ENCODE measurements at places on chromosomes 12 and 14.

GRCh38 chr12:107891967-107892366, 117.5 kb downstream of the ASCL4 start:
- DNase-seq: no peak

- DNase-seq: peak; percentile 51
These were observed 22.5 kb upstream of the NKX2-8 start for GRCh38 chr14:36604757-36605505.

DNA sequence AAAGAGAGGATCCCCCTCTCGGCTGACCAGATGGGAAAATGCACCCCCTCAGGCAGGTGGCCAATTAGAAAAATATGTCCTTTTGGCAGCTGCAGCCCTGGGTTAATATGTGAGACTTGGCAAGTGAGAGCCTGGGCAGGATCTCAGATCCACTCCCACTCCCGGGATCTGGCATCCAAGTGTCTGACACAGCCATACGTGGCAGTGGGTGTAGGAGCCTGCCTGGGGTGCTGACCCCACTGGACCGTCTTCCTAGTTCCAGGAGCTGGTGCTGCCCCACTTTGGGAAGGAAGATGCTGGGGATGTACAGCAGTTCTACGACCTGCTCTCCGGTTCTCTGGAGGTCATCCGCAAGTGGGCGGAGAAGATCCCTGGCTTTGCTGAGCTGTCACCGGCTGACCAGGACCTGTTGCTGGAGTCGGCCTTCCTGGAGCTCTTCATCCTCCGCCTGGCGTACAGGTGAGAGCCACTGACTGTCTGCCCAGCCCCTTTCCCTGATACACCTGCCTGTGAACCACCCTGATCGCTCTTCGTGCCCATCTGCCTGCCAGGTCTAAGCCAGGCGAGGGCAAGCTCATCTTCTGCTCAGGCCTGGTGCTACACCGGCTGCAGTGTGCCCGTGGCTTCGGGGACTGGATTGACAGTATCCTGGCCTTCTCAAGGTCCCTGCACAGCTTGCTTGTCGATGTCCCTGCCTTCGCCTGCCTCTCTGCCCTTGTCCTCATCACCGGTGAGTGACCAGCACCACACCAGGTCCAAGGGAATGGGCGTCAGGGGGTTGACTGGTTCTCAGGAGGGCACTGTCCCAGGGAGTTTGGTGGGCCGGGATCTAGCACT, 5.8 kb downstream of the NR4A1 start:
- DNase-seq: no peak

- no peak for DNase-seq
These were observed 173.8 kb downstream of the SYNE2 start for GRCh38 chr14:64026600-64026999.

DNA sequence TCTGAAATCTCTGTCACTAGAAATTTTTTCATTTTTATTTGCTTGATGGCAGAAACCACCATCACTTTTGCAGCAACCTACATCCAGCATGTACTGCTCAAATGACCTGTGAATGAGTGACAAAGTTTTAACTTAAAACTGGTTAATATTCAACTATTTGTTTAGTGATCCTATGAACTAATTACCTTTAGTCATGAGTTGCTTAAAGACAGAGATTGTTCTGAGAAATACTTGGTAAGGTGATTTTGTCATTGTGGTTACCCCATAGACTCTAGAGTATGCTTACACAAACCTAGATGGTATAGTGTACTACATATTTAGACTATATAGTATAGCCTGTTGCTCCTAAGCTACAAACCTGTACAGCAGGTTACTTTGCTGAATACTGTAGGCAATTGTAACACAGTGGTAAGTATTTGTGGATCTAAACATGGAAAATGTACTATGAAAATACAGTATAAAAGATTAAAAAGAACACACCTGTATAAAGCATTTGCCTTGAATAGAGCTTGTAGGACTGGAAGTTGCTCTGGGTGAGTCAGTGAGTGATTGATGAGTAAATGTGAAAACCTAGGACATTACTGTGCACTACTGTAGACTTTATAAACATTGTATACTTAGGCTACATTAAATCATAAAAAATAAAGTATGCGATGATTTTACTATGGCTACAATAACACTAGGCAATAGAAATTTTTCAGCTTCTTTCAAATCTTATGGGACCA, 256.6 kb upstream of the PPFIA2 start:
- DNase-seq: no peak

DNA sequence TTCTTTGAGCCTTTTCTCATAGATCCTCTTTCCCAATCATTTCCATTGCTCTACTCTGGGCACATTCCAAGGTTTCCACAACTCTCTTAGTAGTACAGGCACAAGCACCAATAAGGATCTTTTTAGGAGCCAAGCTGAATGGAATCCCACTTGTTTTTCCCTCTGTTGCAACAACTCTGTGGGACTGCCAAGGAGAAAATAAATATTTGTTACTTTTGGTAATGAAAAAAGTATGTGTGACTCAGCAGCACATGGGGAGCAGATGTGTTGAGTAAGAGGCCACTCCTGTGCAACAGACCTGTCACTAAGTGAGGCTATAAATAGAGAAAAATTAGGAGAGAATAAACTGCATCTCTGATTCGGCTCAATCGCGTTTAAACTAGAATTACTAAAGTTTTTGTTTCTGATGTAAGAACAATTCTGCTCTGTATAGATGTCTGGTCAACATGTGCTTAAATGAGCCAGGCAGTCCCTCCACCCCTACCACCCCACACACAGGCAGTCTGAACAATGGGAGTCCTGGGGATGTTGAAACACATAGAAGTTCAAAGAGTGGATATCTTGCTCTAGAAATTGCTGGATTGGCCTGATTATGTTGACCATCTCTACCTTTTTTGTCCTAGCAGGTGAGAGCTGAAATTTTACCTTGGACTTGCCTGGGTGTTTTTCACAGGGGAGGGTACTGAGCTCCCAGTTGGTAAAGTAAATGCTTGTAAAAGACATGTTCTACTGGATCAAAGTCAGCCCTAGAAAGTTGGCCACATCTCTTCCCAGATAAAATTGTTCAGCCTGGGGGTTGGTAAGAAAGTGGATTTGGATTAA, 244.3 kb upstream of the NOVA1 start:
- DNase-seq: no peak

GRCh38 chr12:14975457-14975856, 2.6 kb downstream of the PDE6H start:
- DNase-seq: no peak

GRCh38 chr12:54725233-54725843, 77.2 kb upstream of the DCD start:
- no peak for DNase-seq

- DNase-seq: peak; percentile 38
These were observed 507 bp upstream of the CD9 start for GRCh38 chr12:6199531-6200255.

DNA sequence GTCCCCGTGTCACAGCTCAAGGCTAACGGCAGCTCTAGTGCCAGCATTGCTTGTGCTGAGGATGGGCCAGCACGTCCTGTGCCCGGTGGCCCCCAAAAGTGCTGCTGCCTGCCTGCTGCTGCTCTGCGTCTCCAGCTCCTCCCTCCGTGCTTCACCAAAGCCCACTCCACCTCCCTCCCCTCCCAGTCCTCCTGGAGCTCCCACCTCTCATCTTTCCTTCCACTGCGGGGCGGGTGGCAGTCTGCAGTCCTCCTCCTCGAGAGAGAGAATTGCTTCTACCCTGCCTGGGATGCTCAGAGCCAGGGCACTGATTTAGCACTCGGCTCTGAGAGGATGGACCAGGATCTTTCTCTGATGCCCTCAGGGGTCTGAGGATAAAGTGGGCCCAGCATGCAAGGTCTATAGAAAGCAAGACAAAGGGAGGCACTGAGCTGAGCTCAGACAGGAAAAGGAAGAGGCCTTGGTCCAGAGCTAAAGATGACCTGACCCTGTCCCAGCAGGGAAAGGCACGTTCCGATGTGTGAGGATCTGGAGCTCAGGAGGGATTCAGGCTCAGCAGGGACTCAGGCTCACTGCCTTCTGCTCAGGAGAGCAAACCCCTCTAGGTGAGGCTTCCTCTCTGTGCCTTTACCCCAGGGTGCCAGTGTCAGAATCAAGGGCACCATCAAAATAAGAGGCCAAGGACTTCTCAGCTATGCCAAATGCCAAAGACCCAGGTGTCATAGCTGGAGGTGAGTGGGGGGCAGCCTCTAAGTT, 113.1 kb upstream of the FKBP4 start:
- DNase-seq: no peak

DNA sequence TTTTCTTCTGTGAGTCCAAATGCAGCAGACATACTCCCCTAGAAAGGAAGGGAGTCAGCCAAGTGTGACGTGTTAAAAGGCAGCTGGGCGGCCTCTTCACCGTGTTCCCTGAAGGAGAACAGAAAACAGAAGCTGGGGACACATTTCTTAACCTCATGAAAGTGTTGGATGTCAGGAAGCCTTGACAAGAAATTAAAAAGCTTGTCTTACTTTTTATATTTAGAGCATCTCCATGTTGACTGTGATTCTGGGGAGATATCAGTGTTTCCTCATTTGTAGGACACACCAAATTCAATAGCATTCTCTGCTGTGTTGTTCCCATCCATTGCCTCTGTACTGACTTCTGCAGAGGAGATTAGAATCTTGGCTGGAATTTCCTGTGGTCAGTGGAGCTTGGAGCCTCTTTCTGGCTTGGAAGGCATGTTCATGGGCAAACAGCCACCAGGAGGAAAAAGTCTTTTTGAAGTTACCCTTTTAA, 93.7 kb downstream of the RMST start:
- no peak for DNase-seq

DNA sequence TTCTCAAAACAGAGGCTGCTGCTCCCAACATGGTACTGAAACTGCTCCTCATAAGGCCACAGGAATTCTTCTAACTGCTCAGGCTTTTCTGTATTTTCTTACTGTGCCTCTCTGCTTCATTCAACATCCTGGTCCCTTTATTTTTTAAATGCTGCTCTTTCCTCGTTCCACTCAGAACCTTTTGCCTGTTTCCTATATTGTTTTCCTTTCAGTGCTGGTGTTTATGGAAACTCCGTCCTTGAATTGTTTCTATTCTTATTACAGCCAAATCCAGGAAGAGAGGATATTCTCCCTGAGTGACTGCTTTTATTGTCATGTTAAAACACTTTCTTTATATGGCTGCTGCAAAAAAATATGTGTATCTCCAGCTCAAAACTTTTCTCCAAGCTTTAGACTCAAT, 173.0 kb upstream of the E2F7 start:
- no peak for DNase-seq

- no peak for DNase-seq
These were observed 195.9 kb upstream of the PARP11 start for GRCh38 chr12:4068981-4069669.

GRCh38 chr12:91382081-91382543, 199.5 kb upstream of the DCN start:
- DNase-seq: peak; percentile 84

GRCh38 chr12:40010899-40011774, 94.7 kb downstream of the SLC2A13 start:
- peak; percentile 35 for DNase-seq

GRCh38 chr14:22333422-22334274, 255.4 kb downstream of the DAD1 start:
- no peak for DNase-seq

DNA sequence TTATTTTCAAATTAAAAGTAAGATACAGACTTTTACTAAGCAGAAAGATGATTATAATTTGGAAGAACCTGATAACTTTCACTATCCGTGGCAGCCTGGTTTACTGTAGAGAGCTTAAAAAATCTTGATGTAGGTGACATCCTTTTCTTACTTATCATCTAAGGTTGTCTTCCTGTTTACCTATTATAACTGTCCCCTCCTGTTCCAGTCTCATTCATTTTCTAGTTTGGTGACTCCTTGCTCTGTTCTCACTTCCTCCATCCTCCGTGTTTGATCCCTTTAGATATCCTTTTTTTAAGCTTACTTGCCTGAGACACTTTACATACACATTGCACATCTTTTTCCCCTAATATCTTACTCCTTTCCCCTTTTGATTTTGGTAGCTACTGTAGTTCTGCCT, 27.5 kb downstream of the CCDC91 start:
- no peak for DNase-seq

- peak; percentile 75 for DNase-seq
These were observed 13.1 kb downstream of the ASIC1 start for GRCh38 chr12:50070314-50071060.

DNA sequence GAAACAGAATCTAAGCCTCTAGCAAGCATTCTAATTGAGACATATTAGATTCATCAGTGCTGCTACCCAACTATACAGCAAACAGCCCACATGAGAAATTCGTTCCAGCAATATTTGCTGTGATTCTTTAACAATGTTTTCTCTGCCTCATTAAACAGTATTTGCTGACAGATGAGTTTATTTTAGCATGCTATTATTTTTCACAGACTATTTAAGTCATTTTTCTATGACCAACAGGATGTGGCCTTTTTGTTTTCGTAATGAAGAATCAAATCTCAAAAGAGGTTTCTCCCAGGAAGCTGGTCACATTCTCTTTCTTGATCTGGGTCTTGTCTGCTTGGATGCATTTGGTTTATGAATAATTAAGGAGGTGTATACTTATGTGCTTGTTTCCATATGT, 23.2 kb upstream of the SERPINA12 start:
- DNase-seq: no peak

DNA sequence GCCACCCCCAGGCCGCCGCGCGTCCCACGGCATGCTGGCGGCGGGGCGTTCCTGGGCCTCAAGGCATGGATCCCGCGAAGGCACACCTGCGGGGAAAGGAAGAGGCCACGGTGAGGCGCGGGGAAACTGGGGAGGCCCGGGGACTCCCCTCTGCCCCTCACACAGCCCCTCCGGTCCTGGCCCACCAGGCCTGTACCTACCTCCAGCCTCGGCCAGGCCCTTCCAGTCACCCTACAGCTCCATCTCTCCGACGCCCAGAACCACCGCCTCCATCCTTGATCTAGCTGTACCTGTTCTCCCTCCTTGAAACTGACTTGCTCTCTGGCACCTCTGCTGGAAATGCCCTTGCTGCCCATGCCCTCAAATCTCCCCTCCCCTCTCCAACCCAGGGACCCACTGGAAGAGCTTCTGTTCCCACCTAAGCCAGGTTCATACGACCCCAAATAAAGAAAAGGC, 1.7 kb downstream of the ANKRD9 start:
- no peak for DNase-seq

DNA sequence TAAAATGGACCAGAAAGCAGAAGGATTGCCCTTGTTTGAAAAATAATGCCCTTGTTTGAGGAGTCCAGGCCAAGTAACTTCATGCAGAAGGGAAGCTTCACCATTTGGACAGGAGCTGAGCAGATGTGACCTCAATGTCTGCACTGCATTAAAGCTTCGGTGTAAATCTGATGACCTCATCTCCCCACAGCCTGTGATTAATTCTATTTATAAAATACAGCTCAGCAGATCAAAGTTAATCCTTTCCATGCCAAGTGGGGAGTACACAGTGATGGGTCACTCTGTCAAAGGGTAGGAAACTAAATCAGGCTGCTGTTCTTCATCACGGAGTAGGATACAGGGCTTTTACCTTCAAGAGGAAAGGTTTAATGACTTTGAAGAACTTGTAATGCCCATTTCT, 533.7 kb downstream of the RPS29 start:
- DNase-seq: no peak

Measured in progenitor cell of endocrine pancreas (in vitro differentiated cells).